RWPE2 (cell line): ENCODE measurements at places on chromosomes 2 and 18.

GRCh38 chr2:29841386-29842004, 79.9 kb downstream of the ALK start:
- no peak for DNase-seq

DNA sequence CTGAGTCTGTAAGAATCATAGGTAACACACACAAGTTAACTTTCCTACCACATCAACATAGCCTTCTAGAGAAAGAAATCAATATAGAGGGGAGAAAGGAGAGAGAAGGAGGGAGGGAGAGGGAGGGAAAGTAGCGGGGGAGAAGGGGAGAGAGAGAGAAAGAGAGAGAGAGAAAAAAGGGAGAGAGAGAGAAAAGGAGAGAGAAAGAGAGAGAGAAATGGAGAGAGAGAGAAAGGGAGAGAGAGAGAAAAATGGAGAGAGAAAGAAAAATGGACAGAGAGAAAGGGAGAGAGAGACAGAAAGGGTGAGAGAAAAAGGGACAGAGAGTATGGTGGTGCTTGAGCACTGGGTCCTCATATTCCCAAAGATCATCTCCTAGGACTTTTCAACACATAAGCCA, 591.7 kb downstream of the ZEB2 start:
- no peak for DNase-seq

DNA sequence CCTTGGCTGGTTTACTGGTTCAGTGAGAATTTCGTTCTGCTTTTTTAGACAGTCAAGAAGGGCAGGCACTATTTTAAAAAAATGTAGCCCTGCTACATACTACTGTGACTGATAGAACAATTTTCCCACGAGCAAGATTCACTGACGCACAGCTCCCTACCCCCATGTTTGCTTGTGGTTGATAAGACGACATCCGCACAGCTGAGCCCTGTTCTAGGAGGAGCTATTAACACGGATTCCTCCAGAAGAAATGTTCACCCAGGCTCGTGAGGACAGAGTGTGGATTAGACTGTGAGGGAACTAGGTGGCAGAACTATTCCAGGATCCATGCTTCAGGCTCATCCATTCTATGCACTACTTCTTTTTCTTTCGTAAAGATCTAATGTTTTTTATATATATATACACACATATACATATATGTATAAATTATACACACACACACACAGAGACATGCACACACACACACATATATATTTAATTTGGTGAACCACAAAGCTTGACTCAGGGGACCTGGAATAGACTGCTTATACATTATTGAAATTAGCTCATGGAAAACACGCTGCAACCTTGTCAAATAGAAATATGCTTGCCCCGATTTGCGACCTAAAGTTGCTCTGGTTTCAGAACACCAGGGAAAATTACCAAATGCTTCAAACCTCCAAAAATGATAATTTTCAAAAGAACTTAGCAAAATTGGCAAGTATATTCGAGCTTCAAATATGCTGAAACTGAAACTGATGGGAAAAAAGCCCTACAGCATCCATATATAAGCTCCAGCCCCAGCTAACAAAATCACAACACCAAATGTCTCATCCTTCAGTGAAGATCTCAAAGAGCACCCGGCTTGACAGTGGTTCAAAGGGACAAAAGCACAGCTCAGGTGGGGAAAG, 370.4 kb downstream of the SOCS6 start:
- no peak for DNase-seq

GRCh38 chr2:37323781-37324535, 675 bp downstream of the PRKD3 start:
- DNase-seq, result no peak

GRCh38 chr2:179455172-179455524, 190.5 kb upstream of the SESTD1 start:
- DNase-seq, result no peak

- DNase-seq, result no peak
Measured at GRCh38 chr18:79635427-79635726, 44.2 kb upstream of the CTDP1 start.

DNA sequence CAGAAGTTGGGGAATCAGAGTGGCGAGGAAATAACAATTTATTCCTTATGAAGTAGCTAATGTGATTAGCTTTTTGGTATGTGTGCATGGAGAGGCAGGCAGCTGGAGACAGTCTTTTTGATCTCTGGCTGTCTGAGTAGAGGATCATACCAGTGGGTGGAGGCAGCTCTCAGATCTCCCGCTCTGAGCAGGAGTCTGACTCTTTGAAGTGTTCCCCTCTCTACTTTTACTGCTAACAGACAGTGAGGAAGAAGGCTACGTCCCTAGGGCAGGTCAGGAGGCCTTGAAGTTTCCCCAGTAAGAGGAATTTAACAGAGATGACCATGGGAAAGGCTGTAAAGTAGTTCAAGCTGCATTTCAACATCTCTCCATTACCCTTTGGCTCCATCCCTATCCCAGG, 111.9 kb upstream of the REG3A start:
- no peak for DNase-seq

DNA sequence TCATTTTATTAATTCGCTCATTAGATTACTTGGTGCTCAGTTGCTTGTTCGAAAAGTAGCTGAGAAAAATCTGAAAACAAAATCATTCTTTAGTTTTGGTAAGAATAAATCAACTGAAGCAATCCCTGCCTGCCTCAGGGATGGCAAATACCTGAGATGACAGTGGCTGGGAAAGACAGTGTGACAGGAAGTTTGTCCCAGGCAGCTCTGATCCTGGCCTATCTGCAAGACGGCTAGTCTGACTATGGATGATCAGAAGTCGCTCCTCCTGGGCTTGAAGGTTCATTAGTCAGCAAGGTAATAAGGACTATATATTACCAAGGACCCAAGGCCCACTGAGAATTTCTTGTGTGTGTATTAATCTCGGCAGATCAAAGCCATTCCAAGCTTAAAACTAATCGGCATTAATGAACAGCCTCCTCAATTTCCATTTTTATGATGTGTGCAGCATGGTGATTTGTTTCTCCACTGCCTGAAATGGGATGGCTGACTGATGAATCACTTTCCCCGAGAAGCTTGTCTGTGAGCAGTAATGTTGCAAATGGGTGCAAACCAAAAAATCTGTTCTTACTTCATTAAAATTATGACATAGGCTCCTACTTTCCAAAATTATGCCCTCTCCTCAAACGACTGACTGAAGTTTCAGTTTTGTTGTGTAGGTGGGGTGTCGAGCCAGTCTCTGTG, 199.9 kb downstream of the ACTR3 start:
- DNase-seq, result no peak

- no peak for DNase-seq
Measured at GRCh38 chr2:86249579-86250391, 50.5 kb downstream of the MRPL35 start.

GRCh38 chr18:13159579-13159978, 59.0 kb upstream of the LDLRAD4 start:
- DNase-seq, result no peak

DNA sequence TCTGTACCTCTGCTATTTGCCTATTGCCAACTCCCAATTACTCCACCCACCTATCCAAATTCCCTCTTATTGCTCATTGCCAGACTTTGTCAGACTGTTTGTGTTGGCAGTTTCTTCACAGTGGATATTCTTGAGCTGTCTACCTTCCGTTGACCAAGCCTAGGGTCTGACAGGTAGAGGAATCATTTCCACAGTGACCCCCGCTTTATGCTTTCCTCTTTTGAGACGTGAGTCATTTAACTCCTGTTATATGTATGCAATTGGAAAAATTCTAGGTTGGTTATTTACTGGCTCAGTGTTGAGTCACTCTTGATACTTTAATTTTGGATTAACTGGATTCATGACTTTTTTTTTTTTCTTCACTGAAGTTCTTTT, 187.7 kb downstream of the IRS1 start:
- no peak for DNase-seq

GRCh38 chr2:41718705-41719104, 329.1 kb upstream of the PKDCC start:
- no peak for DNase-seq

DNA sequence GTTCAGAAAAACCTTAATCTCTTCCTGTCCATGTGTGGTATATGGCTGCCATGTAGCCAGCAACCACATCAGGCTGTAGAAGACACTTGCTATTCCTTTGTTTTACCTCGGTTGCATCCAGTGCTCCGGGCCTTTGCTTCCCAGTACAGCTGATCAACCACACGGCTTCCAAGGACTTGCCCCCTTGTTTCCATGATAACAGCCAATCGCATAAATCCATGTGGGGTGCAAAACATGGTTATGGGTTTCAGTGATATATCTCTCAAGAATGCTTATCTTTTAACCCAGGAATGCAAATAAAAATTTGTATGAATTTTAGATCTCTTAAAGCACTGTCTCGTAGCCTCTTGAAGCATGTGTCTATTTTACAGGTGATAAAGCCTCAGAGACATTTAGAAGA, 118.3 kb downstream of the MGAT5 start:
- no peak for DNase-seq

DNA sequence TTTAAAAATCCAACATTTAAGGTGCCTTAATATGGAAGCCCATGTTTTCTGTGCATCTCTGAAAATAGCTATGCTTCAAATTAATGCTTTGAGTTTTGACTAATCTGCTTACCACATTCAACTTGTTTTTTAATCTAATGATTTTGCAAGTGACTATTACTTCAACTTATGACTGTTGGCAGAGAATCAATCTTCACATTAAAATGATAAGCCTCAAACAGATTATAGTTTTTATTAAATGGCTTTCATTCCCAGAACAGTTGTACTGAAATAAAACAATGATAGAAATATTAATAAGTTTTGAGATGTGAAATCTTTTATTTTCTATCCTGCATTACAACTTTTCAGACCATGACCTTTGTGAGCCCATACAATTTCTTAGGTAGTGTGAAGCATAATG, 347.5 kb downstream of the ZNF804A start:
- DNase-seq, result no peak

GRCh38 chr2:181656450-181657291, at the start of gene CERKL:
Gene CERKL, minus strand, starts transcription at chr2:181657105. Its CDS starts 99 bp downstream, at chr2:181657006.
- peak; percentile 46 for DNase-seq

DNA sequence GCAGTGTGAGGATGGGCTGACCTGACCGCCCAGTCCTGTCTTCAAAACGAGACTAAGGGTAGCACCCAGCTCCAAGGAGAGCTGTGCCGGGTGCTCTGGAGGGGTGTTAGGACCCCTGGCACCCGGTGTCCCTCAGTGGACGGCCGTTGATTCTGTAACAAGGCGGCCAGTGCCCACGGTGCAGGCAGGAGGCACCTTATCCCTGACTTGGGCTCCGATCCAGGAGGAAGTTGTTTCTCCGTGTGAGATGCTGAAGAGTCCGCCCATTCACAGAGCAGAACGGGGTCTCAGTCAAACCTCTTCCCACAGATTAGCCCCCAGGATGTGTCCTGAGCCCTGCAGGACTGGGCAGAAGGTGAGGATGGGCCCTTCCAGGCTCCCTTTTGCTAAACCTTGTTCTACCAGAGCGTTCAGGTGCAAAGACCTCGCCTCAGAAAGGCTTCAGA, 123.0 kb downstream of the NFATC1 start:
- DNase-seq, result peak; percentile 32

DNA sequence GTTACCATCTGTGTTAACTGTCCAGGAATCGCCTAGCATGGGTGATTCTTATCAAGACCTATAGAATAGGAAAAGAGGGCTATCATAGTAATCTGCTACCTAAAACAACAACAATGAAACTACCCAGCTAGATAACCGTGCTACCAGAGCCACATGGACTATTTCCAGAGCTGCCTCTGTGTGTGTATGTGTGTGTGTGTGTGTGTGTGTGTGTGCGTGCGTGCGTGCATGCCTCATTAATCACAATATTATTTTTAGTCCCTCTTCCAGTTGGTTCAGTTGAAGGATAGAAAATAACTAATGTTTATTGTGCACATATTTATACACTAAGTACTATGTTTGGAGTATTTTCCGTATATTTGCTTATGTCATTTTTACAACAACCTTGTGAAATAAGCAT, 201.1 kb downstream of the SP3 start:
- DNase-seq, result no peak

DNA sequence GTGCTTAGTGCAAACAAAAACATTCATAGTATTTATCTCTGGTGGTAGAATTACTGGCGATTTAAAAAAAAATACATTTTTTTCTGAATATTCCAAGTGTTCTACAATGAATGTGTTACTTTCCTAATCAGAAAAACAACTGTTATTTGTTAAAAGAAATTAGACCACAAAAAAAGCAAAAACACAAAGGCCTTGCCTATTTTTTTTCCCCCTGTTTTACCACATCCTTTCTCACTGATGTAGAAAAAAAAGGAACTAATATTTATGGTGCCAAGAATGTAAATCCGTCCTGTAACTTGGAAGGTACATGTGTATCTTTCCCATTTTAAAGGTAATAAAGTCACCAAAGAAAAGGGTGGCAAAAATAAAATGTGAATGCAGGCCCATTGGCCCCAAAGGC, 28.4 kb upstream of the MGAT4A start:
- no peak for DNase-seq

DNA sequence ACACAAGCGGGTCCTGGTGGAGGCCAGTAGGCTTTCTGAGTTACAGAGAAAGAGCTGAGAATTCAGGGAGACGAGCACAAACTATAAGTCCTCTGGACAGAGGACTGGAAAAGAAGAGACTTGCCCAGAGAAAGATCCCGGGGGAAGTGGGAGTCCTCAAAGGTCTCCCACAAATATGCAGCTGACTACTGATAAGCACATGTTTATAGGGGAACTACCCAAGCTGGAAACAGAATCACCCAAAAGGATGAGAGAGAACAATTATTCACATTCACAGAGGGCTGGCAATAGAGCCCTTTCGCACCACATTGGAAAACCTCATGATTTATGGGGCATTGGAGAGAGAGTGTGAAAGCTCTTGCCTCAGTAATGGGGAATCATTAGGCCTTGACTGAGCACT, 337.6 kb downstream of the IRS1 start:
- no peak for DNase-seq

DNA sequence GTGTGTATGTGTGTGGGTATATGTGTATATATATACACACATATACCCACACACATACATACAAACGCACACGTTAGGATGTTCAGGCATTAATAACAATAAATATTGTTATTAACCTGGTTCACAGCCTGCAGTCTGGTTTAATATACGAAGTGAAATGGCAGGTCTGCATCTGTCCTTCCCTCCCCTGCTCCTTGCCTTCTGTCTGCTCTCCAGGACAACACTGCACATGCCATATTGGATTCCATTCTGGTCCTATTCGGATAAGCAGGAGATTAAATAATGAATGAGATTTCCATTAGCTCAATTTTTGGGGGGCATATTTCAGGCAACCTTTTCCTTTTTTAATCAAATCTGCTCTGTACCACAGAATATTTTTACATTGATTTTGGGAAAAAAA, 158.0 kb downstream of the CELF4 start:
- no peak for DNase-seq

GRCh38 chr2:136226903-136227302, 109.0 kb upstream of the CXCR4 start:
- DNase-seq, result no peak

DNA sequence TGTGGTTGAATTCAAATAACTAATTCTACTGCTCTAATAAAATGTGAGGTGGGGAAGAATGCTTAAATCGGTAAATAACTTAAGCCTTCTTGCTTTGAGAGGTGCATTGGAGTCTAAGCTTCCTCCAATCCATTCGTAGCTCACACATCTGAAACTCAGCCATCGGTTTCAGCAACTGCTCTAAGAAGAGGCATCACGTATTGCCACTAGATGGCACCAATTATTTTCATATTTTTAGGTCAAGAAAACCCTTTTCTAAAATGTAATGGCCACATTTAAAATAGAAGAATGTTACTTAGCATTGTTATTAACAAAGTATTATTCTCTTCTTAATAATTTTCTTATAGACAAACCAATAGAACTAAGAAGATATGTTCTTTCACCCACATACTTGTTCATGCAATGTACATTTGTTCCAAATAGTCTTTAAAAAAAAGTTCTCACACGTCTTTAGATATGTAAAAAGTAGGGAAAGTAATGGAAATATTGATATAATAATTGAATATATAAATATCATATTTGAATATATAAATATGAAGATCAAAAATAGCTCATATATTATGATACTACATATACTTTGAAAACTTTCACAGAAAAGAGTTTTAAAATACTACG, 229.8 kb downstream of the CCDC178 start:
- no peak for DNase-seq
